ENCODE measurements at places on chromosomes 5 and 9.
A peak's percentile ranks its signal among the peaks of the same experiment; 100 is the strongest.

DNA sequence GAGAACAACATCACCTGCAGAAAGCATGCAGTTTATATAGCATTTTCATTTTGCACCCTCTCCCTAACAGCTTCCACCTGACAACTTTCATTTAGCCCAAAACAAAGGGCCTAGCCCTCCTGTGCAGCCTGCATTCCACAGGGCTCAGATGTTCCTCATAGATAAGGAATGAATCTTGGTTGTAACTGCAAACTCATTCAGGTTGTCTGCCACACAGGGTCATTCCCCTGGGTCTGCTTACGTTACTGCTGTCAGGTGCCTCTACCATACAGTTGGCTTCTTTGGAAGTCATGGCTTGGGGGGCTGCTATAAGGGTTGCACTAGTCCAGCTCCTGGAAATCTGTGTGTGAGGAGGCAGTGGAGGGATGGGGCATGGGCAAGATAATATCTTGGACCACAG lies 2.7 kb upstream of the DCP2 start:
- no peak for DNase-seq

GRCh38 chr9:121652021-121652837 lies 795 bp downstream of the DAB2IP start:
- DNase-seq: no peak

GRCh38 chr9:126906091-126906490 lies 8.5 kb upstream of the RALGPS1 start:
- DNase-seq: no peak

- DNase-seq: no peak
These were observed 59.4 kb downstream of the ROR2 start for GRCh38 chr9:91890662-91891061.

DNA sequence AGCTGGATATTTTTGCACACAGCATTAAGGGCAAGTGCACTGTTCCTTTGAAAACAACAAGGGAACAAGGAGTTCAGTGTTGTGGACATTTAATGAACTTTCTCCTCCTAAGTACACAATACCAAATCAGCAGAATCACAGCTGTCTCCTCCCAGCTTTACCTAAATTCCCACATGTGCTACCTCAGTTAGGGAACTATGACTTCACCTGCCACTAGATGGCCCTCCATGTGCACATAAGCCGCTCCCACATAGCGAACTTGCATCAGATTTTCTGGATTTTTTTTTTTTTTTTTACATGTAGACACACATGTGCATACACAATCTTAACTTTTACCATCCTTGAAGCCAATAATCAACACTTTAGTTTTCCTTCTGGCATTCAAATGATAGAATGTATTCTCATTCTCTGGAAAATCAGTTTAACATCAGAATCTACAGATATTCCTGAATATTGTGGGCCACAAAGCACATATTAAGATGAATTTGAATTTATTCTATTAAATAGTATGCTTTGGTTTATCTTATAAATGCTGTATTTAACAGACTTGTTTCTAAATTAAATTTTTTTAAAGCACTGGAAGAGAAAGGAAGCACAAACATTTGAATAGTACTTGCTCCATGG lies 123.6 kb downstream of the PALM2AKAP2 start:
- DNase-seq: peak; percentile 23

- DNase-seq: no peak
These were observed 285.3 kb upstream of the TMEM161B start for GRCh38 chr5:88553986-88554385.

DNA sequence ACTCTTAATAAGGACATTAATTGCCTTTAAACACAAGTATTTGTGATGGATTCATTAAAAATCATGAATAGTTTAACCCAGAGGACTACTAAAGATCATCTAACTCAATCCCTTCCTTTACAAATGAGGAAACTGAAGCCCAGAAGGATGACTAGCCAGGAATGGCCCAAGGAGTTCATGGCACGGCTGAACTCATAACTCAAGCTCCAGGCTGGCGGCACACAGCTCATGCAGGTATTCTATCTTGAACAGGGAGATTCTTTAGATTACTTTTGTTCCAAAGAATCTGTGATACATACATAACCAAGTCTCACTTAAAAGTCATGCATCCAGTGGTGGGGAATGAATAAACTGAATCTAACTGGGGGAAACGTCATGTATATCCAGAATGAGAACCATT lies 495.5 kb downstream of the ACTL7B start:
- DNase-seq: no peak

Data from stimulated activated CD4-positive, alpha-beta T cell treated with anti-CD3 and anti-CD28 coated beads, Interleukin-1b, Interleukin-23, amount 100 ng/mL, for 1 hour (primary cell).